ENCODE measurements at places on chromosomes 5 and 9. TPM values are rescaled to one million over a fixed set of nuclear protein-coding genes. Genes with fewer than 3 reads are reported as not detected.

The RANBP3L gene
- 0.30 TPM for polyA plus RNA-seq

DNA sequence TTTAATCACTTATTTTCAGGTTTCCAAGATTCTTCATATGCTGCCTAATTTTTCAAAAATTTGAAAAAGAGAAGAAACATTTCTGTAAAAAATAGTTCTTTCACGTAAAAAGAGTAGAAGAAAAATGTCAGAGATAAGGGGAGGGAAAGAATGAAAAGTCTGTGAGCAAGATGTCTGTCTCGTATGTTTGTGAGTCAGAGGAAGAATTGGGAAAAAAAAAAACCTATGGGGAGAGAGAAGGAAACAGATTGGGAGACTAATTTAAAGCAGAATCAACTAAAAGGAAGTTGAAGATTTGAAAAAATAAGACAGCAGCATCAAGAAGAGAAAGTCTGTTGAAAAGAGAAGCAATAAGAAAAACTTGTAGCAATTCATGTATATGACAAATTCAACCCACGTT is 456.3 kb downstream of the HINT1 start:
- DNase-seq, result no peak

- DNase-seq, result no peak
Measured at GRCh38 chr5:113227798-113228197, 207.0 kb downstream of the TSSK1B start.

GRCh38 chr9:72042928-72043327 is 17.5 kb downstream of the C9orf57 start:
- DNase-seq, result no peak

DNA sequence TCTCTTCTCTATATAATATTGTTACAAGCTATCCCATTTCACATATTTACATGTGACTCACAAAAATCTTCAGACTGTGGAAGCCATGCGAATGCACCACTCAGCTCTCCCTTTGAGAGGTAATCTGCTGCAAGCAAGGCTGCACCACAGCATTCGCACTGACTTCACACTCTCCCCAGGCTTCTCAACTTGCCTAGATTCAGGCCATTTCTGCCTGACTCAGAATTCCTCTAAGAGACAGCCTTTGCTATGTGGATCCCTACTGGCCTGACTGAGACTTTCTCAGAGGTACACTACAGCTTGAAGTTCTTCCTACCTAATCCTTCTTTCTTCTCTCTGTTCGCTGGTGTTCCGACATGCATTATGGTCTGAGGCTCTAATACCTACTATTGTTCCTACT is 21.1 kb upstream of the DMRTA1 start:
- no peak for DNase-seq
